Myocyte (in vitro differentiated cells): ENCODE measurements at places on chromosomes 7 and 10. TPM values are rescaled to one million over a fixed set of nuclear protein-coding genes. Genes with fewer than 3 reads are reported as not detected.

DNA sequence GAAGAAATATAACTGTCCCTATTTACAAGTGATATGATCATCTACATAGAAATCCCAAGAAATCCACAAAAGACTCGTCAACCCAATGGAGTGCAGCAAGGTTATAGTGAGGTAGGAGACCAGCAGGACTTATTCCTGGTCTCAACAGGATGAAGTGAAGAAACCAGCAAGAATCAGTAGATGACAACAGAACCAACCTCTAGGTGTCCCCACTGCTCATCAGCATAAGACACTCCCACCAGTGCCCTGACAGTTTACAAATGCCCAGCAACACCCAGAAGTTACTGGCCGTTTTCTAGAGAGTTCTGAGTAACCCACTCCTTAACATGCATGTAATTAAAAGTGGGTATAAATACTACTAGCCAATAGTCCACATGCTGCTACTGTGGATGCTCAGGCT, 470.5 kb upstream of the LRRTM3 start:
- peak; percentile 4 for DNase-seq

DNA sequence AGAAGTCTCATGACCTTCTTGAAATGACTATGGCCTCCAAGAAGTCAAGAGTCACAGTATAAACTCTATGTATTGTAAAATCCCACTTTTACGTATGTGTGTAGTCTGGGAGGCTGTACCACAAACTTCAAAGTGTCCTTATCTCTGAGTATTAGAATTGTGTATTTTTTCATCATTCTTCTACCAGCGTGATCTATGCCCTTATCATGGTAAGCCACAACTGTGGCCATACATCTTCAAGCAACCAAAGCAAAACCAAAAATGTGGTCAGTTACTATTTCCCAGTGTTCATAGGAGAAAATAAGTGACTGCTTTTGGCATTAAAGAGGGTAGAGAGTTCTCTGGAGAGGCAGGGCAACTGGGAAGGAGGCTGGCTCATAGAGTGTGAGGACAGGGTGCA, 42.8 kb downstream of the SPOCK2 start:
- DNase-seq: no peak

- DNase-seq: no peak
These were observed 13.3 kb downstream of the PARP12 start for GRCh38 chr7:140049339-140050024.

DNA sequence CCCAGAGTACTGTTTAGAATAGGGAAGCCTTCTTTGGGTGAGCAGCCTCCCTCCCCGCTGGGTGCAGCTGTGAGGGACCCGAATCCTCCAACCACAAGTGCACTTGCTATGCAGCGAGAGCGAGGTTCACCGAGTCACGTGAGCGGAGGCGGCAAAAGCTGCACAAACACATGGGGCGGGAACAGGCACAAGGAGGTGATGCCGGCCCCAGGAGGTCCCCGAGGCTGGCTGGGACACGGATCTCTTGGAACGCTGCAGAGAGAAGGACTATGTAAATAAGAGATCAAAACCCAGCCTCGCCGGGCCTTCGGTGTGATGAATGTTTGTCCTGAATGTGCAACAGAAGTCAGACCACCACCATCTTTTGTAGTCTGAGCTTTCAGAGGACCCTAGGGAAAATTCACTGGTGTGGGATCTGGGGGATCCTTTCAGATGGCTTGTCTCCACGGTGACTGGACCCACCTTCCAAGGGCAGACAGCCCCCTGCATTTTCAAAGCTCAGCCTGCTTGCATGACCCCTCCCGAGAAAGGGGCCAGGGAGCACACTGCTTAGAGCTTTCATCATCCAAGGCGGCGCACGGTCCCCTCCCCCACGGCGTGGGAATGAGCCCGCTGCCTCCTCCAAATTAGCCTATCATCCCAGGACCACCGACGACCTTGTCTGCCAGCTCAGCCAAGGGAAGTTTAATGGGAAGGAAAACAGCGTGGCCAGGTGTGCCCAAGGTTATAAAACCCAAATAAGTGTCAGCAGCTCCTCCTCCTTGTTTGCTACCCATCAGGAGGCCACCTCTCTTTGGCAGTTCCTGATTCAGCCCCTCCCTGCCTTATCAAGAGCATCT, 327.7 kb downstream of the CXCL12 start:
- no peak for DNase-seq

- DNase-seq: peak; percentile 63
These were observed 14.1 kb upstream of the LAMB1 start for GRCh38 chr7:108016841-108017775.

GRCh38 chr10:120607016-120607709, 150.1 kb downstream of the PLPP4 start:
- peak; percentile 1 for DNase-seq

- DNase-seq: peak; percentile 42
These were observed 9.0 kb upstream of the RSBN1L start for GRCh38 chr7:77687100-77687746.

DNA sequence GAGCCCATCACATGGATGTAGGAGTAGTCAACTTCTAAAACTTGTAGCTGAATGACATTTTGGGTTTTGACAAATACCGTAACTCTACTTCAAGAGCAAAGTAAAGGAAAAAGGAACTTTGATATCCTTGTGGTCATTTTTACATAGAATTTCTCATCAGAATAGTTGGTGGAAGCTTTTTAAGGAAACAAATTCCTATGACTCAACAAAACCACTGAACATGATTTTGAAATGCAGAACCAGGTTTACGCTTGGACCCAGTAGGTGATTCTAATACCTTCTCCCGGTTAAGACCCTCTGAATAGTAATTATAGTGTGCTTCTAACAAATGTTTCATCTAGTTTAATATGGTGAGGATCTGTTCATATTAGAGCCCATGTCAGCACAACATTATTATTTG, 307.8 kb downstream of the GPR37 start:
- no peak for DNase-seq

GRCh38 chr10:32210306-32211045, 136.5 kb downstream of the EPC1 start:
- peak; percentile 61 for DNase-seq

- peak; percentile 99 for DNase-seq
These were observed 29.5 kb upstream of the ANKRD2 start for GRCh38 chr10:97543025-97543546.

GRCh38 chr7:146090023-146090645, 26.5 kb upstream of the CNTNAP2 start:
- DNase-seq: peak; percentile 2

GRCh38 chr10:80041162-80041561, 37.3 kb upstream of the TMEM254 start:
- DNase-seq: no peak

- DNase-seq: no peak
These were observed 229.1 kb upstream of the GRB10 start for GRCh38 chr7:51011710-51012350.

GRCh38 chr10:13100349-13101294, 659 bp downstream of the OPTN start:
- DNase-seq: peak; percentile 41

GRCh38 chr10:110103921-110104461, 96.2 kb downstream of the ADD3 start:
- no peak for DNase-seq

- DNase-seq: no peak
These were observed 1.3 kb downstream of the HOXA1 start for GRCh38 chr7:27094304-27095049.

DNA sequence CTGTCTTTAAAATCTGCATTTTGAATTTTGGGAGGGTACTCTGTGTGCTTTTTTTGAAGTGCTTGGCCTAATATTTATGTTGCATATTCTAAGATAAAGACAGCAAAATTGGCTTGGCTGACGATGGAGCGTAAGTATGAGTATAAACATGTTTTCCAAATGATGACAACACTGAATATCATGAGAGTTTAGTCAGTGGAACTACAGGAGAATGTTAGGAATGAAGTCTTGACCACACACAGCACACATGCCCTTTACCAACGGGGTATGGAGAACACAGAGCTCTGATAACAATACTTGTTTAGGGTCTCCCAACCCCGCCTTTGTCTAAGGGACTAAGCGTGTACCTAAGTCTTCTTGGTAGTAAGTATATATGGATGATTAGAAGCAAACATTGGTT, 253.9 kb upstream of the FZD8 start:
- peak; percentile 3 for DNase-seq

DNA sequence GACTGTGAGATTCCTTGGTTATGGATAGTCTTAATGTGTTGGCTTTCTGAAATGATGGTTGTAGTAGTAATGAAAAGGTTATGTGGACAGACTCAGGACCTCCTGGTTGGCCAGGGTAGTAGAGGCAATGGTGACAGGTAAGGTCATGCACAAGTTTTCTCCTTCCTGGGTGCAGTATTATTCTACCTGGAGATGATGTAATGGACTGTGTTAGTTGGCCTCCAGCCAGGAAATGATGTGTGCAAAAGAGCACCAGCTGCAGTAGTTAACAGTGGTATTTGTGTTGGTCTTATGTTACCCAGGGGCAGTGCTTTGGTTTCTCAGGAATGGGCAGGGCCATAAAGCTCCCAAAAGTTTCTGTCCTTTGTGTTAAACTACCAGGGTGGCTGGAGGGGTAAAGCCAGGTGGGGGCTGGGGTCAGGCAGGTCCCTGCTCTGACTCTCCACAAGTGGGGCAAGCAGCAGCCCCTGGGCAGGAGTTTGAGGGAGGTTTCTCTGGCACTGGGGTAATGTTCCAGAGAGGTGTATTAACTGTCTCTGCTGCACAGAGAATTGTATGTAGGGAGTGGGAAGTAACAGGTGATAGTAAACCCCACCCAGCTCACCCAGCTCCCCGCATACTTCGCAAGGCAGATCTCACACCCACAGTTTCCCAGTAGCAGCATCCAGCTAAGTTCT, 36.3 kb downstream of the GPR22 start:
- DNase-seq: peak; percentile 81

- DNase-seq: no peak
These were observed 2.0 kb downstream of the MASTL start for GRCh38 chr10:27157150-27157549.

DNA sequence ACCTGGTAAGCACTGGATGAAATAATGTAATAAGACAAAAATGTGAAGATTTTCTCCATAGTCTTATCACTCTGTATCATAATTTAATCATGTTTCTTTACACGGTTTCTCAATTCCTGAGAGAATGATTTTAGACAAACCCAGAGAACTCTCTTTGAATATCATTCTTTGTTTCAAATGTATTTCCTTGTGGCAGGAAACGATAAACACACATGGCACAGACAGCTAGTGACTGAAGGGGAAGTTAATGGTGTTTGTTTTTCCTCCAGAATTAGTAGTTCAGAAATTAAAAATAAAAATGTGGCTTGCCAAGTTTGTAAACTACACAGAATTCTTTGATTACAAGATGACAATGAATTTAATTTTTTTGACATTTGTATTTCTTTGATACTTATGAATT, 163.7 kb upstream of the PRPS1L1 start:
- no peak for DNase-seq

DNA sequence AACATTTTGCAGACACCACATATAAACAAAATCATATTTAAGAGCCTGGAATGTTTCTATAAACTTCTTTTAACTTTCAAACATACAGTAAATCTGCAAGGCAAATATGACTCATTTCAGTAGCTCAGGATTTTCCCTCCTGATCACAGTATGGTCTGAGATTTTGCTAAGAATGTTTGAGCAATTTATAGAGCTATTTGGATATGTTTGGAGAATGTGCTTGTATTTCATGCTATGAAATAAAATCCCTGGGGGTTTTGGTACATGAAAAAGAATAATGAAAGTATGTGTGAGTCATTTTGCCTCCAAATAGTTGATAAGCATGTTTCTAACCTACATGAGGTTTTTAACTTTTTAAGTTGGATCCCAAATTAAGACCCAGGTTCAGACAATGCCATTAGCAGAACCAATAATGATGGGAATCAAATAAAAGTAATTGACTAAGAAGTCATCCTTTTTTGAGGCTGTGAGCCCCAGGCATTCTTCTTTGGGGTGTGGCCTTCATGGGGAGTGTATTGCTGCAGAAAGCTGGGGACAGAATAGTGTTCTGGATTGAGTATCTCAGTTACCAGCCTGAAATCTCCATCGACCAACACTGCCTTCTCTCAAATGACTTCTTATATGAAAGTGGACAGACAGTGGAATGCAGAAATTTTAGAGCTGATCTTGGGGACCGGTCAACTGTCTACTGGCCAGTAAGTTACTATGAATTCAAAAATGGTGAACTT, 66.1 kb upstream of the AGBL3 start:
- DNase-seq: peak; percentile 47

DNA sequence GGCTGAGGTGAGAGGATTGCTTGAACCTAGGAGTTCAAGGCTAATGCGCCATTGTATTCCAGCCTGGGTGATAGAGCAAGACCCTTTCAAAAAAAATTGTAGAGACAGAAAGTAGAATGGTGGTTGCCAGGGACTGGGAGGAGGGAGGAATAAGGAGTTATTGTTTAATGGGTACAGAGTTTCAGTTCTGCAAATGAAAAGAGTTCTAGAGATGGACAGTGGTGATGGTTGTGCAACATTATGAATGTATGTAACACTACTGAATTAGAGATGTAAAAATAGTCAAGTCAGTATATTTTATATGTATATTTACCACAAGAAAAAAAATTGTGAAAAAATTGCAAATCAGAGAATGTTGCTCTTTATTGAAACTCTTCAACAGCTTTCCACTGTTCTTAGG, 266.5 kb upstream of the NPY start:
- DNase-seq: no peak

- no peak for DNase-seq
These were observed 33.2 kb downstream of the KMT2C start for GRCh38 chr7:152402384-152403250.

The OR13A1 gene
- not detected in 2 replicates for total RNA-seq

The ZP3 gene
- total RNA-seq: 1.6 TPM in 1 of 2 replicates, not detected in the other

The PCLO gene
- 1.4 and 2.2 TPM in 2 replicates for total RNA-seq

The HGF gene
- total RNA-seq: 5.3 and 5.6 TPM in 2 replicates
